GM12892 (cell line): ENCODE measurements at places on chromosomes 16 and 17.

DNA sequence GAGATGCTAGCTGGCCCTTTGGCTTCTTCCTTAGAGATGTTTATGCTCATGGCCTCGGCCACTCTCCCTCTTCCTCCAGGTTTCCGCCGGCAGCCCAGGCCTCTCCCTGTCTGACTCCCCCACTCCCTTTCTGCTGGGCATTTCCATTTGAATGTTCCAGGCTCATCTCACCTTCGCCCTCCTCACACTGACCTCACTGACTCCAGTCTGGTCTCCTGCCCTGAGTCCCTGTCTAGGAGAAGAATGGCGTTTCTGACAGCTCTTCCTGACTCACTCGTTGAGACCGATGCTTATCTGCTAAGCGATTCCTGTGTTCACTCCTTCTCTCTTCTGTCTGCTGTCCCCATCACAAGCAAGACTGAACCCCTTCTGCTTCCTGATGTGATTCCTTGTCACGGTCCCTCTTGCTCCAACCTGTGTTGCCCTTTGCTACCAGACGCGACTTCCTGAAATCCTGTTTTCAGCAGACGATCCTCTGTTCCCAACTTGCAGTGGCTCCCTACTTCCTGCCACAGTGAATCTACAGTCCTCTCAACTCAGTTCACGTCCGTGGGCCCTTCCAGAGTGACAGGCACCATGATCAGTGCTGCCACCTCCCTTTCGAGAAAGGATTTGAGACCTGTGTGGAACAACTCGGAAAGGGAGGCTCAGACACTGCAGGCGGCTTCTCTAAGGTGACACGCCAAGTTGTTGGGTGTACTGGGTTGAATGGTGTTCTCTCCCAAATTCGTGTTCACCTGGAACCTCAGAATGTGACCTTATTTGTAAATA lies 176.4 kb downstream of the MSI2 start:
- DNase-seq = no peak

- no peak for DNase-seq
Observed at GRCh38 chr17:68048996-68049395, 13.5 kb downstream of the KPNA2 start.

DNA sequence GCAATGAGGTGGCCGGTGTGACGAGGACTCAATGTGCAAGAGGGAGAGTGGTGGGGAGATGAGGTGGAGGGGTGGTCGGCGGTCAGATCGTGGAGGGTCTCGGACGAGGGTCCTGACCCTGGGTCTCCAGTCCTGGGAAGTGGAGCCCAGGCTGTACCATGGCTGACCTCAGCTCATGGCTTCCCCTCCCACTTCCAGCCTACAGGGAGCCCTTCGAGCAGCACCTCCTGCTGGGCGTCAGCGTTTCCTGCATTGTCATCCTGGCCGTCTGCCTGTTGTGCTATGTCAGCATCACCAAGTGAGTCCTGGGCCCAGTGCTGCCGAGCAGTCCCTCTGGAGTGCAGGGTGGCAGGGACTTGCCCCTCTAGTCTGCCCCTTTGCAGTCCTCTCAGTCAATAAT lies 41.8 kb downstream of the IL4R start:
- DNase-seq = no peak

DNA sequence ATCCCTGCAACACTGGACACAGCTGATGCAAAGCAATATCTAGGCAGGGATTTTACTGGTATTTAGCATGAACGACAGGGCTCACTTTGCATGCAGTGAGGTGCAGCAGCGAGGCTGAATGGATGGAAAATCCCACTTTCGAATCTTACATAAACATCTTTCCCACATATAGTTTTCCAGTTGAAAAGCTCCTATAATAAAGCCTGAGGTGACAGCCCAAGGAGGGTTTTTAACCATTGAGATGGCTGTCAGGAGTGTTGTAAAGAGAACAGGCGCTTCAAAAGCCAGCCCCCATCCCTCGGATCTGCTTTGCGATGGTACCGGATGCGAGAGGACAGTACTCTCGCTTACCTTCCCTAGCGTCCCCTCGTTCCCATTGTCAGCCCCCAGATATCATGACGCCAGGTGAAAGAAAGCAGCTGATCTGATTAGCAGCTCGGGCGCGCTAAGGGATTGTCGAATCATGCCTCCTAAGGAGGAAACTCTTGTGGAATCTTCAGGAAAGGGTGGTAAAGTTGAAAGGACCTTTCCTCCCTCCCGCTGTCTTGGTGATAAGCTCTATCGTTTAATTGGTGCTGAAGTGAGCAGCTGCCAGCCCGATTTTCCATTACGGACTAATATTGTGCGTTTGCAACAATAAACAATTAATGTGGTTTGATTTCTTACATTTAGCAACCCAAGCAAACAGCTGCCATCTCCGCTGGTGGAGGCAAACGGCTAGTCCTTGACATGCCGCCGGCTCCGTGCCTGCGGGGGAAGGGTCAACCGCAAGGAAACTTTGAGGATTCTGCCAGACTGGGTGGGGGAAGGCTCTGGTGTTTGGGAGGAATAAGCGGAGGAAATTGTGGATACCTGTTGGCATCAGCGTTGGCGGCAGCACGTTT lies 1.8 kb downstream of the CDH8 start:
- DNase-seq = no peak

- DNase-seq = peak; percentile 95
Observed at GRCh38 chr16:89860747-89861304, 12.6 kb upstream of the TCF25 start.

GRCh38 chr16:87389245-87389644 lies 2.9 kb upstream of the MAP1LC3B start:
- no peak for DNase-seq

DNA sequence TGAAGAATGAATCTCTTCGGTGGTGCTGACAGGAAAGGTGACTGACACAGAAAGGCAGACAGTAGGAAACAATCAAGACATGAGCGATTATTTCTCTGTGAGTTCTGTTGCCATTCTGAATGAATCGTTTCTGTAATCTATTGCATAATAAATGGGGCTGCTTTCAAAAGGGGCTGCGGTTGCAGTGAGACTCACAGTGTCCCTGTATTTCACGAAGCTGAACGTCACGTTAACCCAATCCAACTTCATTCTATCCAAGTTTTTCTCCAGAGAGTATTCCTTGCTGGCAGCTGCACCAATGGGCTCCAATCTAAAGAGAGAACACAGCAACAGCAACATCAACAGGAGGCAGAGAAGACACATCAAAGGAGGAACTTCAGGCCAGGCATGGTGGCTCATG lies 75.4 kb downstream of the DNAH3 start:
- no peak for DNase-seq

GRCh38 chr17:41985919-41986318 lies 19.3 kb downstream of the CNP start:
- no peak for DNase-seq

DNA sequence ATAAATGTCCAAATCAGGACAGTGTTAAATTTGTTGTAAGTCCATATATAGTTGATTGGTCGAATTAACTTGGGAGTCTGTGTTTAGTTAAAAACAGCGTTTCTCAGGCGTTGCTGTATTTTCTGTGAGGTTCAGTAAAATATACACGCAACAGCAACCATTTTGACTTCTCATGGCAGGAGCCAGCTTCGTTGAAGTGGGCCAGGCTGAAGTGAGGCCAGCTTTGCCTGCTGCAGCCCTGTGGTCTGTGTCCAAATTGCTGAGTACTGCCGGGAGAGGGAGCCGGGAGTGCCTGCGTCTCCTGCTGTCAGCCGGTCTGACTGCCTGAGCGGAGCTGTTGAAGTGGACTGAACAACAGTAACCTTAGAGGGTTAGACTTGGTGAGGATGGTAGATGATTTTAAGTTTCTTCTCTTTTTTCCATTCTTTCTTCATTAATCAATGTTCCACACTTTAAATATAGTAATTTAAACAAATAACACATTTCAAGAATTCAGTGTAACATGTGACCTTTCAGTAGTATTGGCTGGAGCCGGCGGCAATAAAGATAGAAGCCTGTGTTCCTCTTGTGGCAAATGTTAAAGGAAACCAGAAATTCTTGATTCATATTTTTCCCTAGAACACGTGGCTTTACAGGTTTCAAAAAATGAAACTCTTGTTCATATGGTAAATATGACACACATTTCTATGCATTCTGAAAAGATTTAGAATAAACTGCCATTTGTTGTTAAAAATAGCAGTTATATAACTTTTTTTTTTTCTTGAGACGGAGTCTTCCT lies 37.0 kb upstream of the ZNF750 start:
- no peak for DNase-seq

DNA sequence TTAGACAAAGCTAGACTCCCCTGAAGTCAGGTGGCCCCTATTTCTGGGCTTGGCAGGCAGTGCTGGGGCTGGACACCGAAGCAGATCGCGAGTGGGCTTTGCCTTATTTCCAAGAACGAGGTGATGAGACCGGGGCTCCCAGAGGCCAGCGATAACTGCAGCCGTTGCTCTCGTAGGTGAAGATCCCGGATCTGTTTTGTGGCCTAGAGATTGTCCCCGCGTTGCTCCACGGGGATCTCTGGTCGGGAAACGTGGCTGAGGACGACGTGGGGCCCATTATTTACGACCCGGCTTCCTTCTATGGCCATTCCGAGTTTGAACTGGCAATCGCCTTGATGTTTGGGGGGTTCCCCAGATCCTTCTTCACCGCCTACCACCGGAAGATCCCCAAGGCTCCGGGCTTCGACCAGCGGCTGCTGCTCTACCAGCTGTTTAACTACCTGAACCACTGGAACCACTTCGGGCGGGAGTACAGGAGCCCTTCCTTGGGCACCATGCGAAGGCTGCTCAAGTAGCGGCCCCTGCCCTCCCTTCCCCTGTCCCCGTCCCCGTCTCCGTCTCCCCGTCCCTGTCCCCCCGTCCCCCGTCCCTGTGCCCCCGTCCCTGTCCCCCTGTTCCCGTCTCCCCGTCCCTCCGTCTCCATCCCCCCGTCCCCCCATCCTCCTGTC lies 1.5 kb upstream of the TBCD start:
- DNase-seq = no peak

- DNase-seq = no peak
Observed at GRCh38 chr17:54307351-54307750, 484.6 kb downstream of the KIF2B start.

DNA sequence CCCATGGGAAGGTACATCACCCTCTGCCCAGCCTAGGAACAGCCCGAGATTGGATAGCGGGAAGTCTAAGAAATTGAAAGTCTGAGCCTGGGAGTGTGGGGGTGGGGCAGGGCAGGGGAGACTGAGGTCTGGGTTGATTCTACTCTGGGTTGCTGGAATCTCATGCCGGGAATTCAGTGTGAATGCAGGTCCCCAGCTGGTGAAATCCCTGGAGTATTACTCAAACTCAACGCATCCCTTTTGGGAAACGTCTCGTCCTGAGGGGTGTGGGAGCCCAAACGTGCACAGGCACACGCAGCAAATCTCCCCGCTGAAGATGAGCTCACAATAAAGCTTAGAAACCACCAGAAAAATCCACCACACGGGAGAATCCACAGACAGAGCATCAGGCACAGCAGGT lies 55.4 kb downstream of the SOCS1 start:
- DNase-seq = no peak

- DNase-seq = peak; percentile 33
Observed at GRCh38 chr17:76537288-76537577, 276 bp downstream of the CYGB start.

DNA sequence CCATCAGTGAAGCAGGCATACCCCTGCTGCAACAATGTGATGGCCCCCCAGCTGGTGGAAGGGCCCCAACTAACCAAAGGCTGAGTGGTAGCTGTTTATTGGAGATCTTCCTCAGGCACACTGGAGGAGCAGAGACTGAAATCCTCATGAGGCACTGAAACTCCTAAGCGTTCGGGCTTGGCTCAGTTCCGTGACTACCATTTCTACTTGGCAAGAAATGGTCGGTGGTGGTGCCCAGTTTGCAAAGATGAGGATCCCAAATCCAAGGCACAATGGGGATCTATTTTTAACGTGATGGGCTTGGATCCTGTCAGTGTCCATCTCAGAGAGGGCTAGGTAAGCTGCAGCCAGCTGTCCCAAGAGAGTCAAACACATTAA lies 82.8 kb downstream of the TNFRSF13B start:
- DNase-seq = no peak

DNA sequence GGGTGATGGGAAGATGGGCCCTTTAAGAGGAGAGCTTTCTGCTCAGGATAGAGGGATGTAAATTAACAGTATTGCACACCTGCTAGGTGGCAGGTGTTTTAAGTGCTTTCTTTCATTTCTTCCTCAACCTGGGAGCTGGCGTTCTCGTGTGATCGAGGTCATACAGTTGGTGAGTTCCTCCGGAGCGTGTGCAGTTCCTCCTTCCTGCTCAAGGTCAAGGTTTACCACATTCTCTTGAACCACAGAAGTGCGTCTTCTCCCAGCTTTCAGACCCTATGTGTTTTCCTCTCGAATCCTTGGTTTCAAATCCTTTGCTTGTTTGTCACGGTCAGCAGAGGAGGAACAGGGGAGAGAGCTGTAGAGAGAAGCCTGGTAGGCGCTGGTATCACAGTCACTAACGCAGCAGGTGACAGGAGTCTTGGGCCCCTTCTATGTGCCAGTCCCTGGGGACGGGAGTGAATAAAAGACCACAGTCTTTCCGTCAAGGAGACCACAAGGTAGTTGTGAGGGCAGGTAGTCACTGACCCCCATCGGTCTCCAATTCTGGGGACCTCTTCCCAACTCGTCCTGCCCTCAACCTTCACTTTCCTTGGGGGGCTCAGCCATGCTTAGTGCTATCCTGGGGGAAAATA lies 791 bp downstream of the DNAI2 start:
- no peak for DNase-seq

GRCh38 chr17:9140550-9141424 lies 119.5 kb downstream of the NTN1 start:
- no peak for DNase-seq
